ENCODE measurements at places on chromosomes 5 and 9.

GRCh38 chr5:141570655-141571054 is 48.1 kb downstream of the DIAPH1 start:
- DNase-seq, result no peak

GRCh38 chr5:74581988-74582365 is 58.6 kb downstream of the ENC1 start:
- no peak for DNase-seq

DNA sequence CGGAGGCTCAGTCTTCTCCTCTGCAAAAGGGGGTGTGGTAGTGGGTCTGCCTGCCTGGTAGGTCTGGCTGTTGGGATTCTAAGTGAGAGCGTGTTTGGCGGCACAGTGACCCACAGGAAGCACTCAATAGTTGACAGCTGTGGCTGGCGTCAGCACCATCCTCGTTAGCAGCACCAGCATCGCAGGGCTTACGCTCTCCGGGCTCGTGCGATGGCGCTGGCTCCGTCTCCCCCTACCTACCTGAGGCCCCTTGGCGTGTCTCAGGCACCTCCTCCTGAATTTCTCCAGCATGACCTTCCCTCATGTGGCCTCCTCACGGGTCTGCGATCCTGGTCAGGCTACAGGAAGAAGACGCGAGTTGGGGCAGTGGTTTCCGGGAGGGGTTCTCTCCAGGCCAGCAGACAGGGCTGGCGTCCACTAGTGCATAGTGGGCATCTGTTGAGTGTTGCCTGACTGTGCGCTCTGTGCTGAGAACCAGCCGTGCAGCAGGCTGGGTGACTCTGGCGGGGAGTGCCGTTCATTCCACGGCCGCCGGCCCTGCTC is 66.9 kb downstream of the HMCN2 start:
- no peak for DNase-seq

GRCh38 chr9:14212077-14212476 is 101.9 kb downstream of the NFIB start:
- DNase-seq, result no peak

DNA sequence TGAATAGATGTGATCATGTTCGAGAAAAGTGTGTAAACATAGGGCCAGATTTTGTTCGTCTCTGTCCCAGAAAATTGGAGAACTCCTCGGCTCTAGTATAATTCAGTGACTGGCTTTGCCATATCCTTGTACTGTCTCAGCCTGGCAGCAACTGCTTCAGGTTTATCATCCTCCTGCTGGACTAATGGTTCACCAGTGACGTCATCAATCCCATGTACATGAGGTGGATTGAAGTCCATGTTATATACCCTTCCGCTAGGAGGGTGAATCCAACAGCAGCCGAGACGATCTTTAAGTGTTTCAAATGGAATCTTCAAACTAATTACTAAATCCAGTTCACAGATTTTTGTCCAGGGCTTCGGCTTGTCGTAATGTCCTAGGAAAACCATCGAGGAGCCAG is 17.1 kb upstream of the PLPP1 start:
- no peak for DNase-seq

GRCh38 chr5:33105521-33105941 is 335.2 kb upstream of the TARS1 start:
- no peak for DNase-seq

- no peak for DNase-seq
These were observed 42.1 kb downstream of the GABRA1 start for GRCh38 chr5:161889971-161890370.

DNA sequence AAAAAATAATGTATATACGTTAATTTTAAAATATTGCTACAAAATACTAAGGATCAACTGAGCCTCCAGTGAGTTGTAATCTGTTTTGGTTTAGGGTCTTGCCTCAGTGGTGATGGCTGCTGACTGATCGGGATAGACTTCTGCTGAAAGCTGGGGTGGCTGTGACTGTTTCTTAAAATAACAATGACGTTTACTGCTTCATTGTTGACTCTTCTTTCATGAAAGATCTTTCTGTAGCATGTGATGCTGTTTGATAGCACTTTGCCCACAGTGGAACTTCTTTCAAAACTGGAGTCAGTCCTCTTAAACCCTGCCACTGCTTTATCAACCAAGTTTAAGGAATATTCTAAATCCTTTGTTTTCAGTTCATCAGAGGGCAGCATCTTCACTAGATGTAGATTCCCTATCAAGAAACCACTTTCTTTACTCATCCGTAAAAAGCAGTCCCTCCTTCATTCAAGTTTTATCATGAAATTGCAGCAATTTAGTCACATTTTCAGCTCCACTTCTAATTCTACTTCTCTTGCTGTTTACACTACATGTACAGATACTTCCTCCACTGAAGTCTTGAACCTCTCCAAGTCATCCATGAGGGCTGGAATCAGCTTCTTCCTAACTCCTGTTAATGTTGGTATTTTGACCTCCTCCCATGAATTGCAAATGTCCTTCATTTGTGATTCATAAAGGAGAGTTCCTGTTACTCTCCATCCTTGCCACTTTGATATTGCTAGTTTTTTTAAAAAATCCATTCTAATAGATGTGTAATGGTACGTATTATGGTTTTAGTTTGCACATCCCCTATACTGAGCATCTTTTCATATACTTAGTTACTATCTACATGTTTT is 41.5 kb upstream of the PTPDC1 start:
- DNase-seq, result no peak

DNA sequence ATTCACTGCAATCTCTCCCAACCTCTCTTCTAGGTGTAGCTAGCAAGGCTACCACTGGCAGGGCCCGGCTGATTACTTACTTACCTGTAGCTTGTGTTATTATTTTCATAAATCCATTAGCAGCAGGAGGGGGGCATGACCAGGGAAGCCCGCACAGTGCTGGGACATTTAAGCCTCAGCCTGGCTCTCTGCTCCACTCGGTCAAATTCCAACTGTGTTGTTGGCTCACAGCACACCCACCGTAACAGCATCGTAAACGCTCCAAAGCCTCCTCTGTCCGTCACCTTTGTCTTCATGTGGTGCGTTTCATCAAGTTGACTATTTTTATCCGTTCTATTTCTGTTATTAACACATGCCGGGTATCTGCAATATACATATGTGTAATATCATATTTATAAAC is 264.7 kb downstream of the NSG2 start:
- peak; percentile 5 for DNase-seq

DNA sequence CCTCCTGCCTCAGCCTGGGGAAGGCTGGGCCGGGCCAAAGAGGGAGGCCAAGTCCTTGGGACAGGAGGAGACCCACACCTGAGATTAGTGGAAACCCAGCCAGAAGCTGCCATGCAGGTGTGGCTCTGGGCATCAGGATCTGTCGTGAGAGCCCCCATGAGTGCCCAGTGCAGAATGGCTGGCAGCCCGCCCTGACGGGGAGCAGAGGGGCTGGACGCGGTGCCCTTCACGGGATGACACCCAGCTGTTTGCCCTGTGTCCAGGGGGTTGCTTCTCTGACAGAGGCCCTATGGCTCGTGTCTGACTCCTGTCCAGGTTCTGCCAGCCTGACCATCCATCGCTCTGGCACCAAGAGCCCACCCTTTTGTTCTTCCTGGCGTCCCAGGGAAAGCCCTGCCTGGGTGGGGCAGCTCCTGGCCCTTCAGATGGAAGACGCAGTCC is 8.5 kb downstream of the DIPK1B start:
- no peak for DNase-seq

- no peak for DNase-seq
These were observed 2.0 kb upstream of the CAVIN4 start for GRCh38 chr9:100575765-100576386.

DNA sequence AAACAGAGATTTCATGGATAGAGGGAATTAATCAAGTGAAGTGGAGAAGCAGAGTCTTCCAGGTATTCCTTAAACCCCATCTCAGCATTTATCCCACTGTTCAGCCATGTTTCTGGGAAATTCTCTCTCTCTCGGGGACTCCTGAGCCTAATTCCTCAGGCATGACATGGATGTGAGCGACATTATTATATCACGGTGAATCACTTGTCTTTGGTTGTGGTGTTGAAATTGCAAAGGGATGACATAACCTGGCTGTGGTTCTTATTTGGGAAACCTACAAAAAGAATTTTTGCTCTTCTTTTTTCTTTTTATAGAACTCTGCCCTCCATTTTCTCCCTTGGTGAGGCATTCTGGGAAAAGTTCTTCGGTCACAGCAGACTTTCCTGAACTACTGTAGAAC is 457.9 kb upstream of the PTGER4 start:
- DNase-seq, result no peak

DNA sequence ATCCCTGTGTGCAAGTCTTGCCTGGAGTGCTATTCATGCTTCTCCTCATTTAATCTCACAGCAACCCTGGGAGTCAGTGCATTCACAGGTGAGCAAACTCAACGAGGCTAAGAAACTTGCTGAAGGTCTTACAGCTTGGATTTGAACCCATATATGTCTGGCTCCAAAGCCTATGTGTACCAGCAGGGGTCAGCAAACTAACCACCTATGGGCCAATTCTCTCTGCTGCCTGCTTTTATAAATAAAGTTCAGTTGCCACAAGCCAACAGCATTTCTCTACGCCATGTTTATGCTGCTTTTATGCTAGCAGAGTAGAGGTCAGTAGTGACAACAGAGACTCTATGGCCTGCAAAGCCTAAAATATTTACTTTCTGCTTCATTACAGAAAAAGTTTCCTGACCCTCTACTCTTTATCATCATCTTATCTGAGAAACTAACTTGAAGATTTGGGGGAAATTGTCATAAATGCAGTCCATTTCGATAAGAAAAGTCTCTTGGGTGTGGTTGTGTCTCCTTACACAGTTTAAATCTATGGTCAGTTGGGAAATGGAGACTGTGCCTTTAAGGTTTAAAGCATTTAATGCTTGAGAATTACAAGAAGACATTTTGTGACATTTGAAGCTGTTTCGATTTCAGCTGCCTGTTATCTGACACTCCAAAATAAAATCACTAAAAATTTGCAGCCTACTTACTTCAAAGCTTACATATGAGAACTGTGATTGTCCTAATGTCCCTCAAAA is 137.7 kb downstream of the PRELID2 start:
- no peak for DNase-seq

DNA sequence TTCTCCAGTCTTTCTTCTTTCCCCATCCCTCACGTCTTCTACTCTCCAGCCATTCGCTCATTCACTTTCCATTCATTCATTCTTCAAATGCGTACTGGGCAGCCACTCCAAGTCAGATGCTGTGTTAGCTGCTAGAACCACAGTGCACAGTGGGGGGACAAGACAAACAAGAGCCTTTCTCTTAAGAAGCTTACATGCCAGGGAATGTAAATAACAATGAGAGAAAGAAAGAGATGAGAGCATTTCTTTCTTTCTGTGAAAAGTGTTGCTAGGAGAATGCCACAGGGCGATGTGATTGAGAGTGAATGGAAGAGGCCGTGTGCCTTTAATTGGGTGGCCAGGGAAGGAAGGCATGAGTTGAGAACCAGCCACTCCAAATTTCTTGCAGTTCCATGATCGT is 46.3 kb upstream of the SMIM23 start:
- DNase-seq, result no peak

GRCh38 chr9:84394036-84394435 is 53.5 kb upstream of the SLC28A3 start:
- no peak for DNase-seq

- peak; percentile 89 for DNase-seq
These were observed 104.1 kb downstream of the TSSK1B start for GRCh38 chr5:113330533-113331208.

- DNase-seq, result peak; percentile 47
These were observed 465.5 kb downstream of the DNAH5 start for GRCh38 chr5:13478831-13479465.

DNA sequence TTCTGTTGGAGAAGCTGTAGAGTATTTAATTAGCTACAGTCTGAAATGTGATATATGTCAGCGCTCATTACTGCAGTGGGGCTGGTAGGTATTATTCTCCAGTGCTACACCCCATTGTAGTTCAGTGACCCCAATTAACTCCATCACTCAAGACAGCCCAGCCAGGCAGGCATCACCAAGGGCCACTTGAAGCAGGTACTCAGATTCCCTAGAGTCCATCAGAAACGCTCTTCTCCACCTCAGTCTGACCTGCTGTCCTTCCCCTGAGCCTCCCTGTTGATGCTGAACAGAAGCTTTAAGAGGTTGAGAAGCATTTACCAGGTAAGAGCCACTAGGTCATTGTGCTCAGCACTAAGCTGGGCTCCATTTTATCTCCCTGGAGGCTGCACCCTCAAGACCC is 71.8 kb downstream of the GALNT10 start:
- DNase-seq, result no peak

DNA sequence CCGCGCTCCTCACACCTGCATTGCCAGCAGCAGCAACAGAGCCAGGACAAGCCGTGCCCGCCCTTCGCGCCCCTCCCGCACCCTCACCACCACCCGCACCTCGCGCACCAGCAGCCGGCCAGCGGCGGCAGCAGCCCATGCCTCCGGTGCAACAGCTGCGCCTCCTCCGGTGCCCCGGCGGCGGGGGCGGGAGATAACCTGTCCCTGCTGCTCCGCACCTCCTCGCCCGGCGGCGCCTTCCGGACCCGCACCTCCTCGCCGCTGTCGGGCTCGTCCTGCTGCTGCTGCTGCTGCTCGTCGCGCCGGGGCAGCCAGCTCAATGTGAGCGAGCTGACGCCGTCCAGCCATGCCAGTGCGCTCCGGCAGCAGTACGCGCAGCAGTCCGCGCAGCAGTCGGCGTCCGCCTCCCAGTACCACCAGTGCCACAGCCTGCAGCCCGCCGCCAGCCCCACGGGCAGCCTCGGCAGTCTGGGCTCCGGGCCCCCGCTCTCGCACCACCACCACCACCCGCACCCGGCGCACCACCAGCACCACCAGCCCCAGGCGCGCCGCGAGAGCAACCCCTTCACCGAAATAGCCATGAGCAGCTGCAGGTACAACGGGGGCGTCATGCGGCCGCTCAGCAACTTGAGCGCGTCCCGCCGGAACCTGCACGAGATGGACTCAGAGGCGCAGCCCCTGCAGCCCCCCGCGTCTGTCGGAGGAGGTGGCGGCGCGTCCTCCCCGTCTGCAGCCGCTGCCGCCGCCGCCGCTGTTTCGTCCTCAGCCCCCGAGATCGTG is 517 bp downstream of the KCNN2 start:
- DNase-seq, result no peak

- peak; percentile 60 for DNase-seq
These were observed 219.9 kb downstream of the PRDM9 start for GRCh38 chr5:23727271-23727670.

- no peak for DNase-seq
These were observed 107.9 kb upstream of the EFNA5 start for GRCh38 chr5:107778647-107779046.

DNA sequence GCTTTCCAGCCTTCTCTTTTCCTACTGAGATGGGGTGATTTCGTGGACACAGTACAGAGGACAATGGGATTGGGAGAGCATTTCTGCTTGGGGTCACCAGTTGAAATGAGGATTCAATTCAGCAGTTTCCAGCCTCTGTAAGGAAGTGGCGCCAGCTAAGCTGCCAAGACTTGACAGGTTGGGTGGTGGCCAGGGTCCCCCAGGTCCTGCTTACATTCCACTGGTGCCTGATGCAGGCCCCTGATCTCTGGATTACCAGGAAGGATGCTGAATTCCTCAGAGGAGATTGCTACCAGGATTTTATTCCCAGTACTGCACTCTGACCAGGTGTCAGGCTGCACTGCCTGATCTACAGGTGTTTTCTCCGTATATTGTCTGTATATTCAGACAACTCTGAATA is 119.7 kb downstream of the PSD2 start:
- DNase-seq, result no peak

All from left lobe of liver (tissue), 2 donors.